Thyroid gland (tissue), 4 donors: ENCODE measurements at places on chromosomes 3 and 15. TPM values are rescaled to one million over a fixed set of nuclear protein-coding genes. Genes with fewer than 3 reads are reported as not detected.

The PLCH1 gene
- 10.7 TPM for total RNA-seq

The NPAP1 gene
- total RNA-seq = 0.81 TPM

The SETMAR gene
- 36.7 TPM for total RNA-seq

The XCR1 gene
- not detected for total RNA-seq

The TRPM1 gene
- not detected for total RNA-seq

The WDR72 gene
- total RNA-seq = 110 TPM

The CYP1A1 gene
- not detected for total RNA-seq

The HLTF gene
- total RNA-seq = 52.0 TPM

- no peaks in the 10 kb centered on the region for H3K27me3 ChIP-seq
- no peak overlapping the region for H3K27ac ChIP-seq
- DNase-seq = no peak
- no peak overlapping the region for H3K4me3 ChIP-seq
- no peaks in the 10 kb centered on the region for H3K4me1 ChIP-seq
- no peaks in the 10 kb centered on the region for H3K36me3 ChIP-seq
Observed at GRCh38 chr3:128133273-128133883, 9.8 kb upstream of the RUVBL1 start.

DNA sequence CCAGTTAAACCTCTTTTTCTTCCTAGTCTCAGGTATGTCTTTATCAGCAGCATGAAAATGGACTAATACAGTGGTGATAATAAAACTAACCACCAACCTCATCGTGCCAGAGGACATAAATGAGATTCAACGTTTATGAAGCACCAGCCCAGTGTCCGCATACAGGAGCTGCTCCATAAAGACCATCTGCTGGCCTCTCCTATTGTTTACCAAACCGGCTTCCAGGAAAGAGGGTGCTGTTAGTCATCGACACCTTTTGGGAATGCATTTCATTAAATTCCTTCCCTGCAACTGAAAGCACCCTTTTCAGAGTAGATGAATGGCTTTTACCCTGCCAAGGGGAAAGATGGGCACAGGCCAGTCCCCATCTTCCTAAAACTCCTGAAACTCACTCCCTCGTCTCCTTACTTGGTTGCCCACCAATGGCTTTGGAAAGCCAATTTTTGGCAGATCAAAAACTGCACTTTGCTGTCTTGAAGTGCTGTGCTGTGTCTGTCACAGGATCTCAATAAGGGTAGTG, 122.1 kb downstream of the AQP9 start:
- no peak overlapping the region for H3K4me3 ChIP-seq
- H3K27ac ChIP-seq = no peak overlapping the region
- H3K36me3 ChIP-seq = no peaks in the 10 kb centered on the region
- H3K27me3 ChIP-seq = no peaks in the 10 kb centered on the region
- peaks cover 14% of the 10 kb centered on the region for H3K4me1 ChIP-seq

GRCh38 chr3:142997330-142997729, 4.0 kb upstream of the U2SURP start:
- H3K4me1 ChIP-seq = peaks cover 6% of the 10 kb centered on the region
- H3K27me3 ChIP-seq = no peaks in the 10 kb centered on the region
- H3K4me3 ChIP-seq = no peak overlapping the region
- H3K36me3 ChIP-seq = no peaks in the 10 kb centered on the region
- peak overlapping the region; percentile 23 for H3K27ac ChIP-seq
- peak; percentile 21 for DNase-seq

DNA sequence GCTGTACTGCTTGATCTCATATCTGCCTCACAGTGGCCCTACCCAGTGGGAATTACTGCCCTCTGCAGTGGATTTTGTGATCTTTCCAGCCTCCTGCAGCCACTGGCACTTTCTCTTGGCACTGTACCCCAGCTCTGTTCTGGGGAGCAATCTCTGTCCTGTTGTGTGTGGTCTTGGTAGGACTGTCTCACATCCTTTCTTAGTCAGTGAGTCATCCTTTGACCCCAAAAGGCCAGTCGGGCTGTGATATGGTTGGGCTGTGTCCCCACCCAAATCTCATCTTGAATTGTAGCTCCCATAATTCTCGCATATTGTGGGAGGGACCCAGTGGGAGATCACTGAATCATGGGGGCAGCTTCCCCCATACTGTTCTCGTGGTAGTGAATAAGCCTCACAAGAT, 133.3 kb upstream of the TPM1 start:
- no peak overlapping the region for H3K4me3 ChIP-seq
- no peaks in the 10 kb centered on the region for H3K4me1 ChIP-seq
- H3K36me3 ChIP-seq = no peaks in the 10 kb centered on the region
- no peak overlapping the region for H3K27ac ChIP-seq

- H3K4me3 ChIP-seq = no peak overlapping the region
- H3K27ac ChIP-seq = peak overlapping the region; percentile 15
- no peak for DNase-seq
- no peaks in the 10 kb centered on the region for H3K27me3 ChIP-seq
- H3K36me3 ChIP-seq = no peaks in the 10 kb centered on the region
Observed at GRCh38 chr3:194931347-194931746, 245.7 kb downstream of the FAM43A start.

- H3K36me3 ChIP-seq = no peaks in the 10 kb centered on the region
- DNase-seq = no peak
Observed at GRCh38 chr3:158249183-158249582, 139.3 kb downstream of the RSRC1 start.

DNA sequence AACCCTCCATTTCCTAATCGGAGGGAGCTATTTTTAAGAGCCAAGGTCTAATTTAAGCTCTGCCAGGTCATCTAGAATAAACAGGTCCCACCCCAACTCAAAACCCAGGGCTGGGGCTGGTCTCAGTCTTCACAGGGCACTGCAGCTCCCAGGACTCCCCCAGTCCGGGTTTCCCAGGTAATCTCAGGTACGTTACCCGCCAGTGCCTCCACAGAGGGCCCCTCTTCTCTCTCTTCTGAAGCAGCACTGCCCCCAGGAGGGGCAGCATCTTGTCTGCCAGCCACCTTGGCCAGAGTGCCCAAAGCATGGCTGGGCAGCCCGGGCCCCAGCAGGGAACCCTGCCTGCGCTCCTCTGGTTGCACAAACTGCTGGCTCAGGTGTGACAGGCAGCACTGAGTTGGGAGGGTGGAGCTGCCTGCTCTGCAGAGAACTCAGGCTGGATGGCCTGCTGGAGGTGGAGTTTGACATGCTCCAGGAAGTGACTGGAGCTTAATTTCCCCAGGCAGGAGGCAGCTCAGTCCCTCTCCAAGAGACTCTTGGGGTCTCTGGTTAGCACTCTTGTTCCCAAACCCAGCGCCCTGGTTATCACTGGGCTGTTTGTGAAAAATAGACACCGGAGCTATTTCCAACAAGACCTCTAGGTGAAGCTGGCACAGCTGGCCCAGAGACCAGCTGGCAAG, at the start of gene PLA2G4F:
Gene PLA2G4F, minus strand, starts transcription at position 394 of the 680 bp plus-strand sequence. Its CDS starts 87 bp downstream, at position 307.
- DNase-seq = peak; percentile 92
- peaks cover 55% of the 10 kb centered on the region for H3K4me1 ChIP-seq
- H3K27ac ChIP-seq = peak within 1 kb of the TSS; percentile 88
- H3K27me3 ChIP-seq = no peaks in the 10 kb centered on the region

DNA sequence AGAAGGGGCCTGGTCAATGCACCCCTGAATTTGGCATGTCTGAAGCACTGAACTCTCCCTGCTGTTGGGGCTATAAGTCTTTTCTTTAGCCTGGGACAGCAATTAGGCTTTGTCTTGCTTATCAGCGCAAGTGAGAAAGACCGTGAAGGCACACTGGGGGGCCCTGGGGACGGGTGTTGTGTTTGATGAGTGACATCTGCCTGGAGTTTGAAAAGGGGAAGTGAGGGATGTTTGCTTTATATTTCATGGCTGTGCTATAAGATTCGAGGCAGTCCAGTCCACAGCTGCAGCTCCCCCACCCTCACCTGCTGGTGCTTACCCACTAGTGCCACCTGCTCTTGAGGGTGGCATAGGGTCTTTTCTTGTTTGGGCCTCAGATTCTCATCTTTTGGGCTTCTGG, 44.8 kb downstream of the CEMIP start:
- no peaks in the 10 kb centered on the region for H3K36me3 ChIP-seq
- no peak overlapping the region for H3K27ac ChIP-seq

GRCh38 chr3:16927485-16927884, 42.7 kb downstream of the PLCL2 start:
- H3K4me3 ChIP-seq = no peak overlapping the region
- no peak overlapping the region for H3K27ac ChIP-seq

DNA sequence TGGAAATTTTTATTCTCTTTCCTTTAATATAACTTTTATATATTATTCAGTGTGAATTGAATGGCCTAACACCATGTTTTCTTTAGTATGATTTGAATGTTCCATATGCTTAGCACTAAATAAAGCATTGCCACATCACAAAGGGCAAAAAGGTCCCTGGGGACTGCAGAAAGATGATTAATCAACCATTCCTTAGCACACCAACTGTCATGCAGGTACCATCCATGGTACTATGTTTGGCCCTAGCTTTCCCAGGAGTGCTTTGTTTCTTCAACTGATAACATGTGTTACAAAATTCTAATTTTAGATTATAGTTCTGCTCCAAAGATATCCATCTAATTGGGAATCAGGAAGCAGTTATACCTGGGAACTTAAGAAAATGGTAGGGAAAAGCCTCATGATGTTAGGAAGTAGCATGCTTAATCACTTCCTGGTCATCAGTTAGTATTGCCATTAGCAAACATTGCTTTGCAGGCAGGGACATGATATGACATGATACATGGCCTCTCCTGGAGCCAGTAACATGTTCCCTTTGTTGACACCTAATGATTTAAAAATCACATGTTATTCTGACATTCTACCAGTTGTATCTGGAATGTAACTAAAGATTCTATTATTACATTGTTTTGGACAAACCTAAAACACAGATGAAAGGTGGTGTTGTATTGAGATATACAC, 712.6 kb upstream of the GBE1 start:
- no peaks in the 10 kb centered on the region for H3K4me1 ChIP-seq
- H3K27me3 ChIP-seq = no peaks in the 10 kb centered on the region
- H3K4me3 ChIP-seq = no peak overlapping the region
- no peaks in the 10 kb centered on the region for H3K36me3 ChIP-seq
- no peak for DNase-seq

DNA sequence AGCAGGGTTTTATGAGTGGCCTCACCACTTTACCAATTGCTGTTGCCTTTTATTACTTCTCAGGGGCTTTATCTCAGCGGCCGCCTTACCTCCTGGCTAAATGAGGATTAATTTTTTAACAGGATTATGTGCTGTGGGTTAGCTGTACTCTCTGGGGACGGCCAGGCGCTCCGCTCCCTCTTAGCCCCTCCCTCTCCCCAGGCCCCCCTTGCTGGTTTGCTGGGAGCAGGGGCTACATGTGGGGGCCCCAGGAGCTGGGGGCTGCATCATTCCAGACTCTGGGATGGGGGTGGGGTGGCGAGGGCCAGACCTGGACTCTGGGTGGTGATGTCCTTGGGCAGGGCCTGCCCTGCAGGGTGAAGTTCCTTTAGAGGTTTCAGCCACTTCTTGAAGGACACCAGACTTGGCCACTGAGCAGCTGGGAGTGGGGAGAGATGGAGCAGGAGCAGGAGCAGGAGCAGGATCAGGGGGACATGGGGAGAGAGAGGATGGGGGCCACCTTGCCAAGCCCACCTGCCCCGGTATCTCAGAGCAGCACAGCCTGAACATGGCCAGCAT, 196.1 kb downstream of the GOLGA6L6 start:
- H3K4me1 ChIP-seq = no peaks in the 10 kb centered on the region
- no peak overlapping the region for H3K27ac ChIP-seq
- H3K4me3 ChIP-seq = no peak overlapping the region

- no peak for DNase-seq
- no peaks in the 10 kb centered on the region for H3K36me3 ChIP-seq
- no peak overlapping the region for H3K4me3 ChIP-seq
- H3K4me1 ChIP-seq = no peaks in the 10 kb centered on the region
- no peaks in the 10 kb centered on the region for H3K27me3 ChIP-seq
Observed at GRCh38 chr3:123409443-123410148, 39.3 kb downstream of the ADCY5 start.

DNA sequence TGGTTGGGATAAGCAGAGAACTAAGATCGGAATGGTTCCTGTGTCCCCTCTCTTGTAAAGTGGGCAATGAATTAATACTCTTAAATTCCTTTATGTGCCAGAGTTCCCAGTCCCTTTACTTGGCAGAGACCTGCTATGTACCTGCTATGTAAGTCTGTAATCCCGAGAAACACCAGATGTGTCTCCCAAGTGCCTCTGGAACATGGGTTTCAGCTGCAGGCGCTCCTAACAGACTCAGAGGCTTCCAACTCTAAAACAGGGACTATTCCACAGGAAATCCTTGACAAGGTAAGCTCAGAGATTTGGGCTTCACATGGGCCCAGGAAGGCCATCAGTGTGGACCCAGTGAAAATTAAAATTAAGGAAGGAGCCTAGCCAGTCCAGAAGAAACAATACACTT, 117.7 kb upstream of the PLCL2 start:
- H3K27me3 ChIP-seq = no peaks in the 10 kb centered on the region
- no peak for DNase-seq
- no peaks in the 10 kb centered on the region for H3K36me3 ChIP-seq
- no peaks in the 10 kb centered on the region for H3K4me1 ChIP-seq

DNA sequence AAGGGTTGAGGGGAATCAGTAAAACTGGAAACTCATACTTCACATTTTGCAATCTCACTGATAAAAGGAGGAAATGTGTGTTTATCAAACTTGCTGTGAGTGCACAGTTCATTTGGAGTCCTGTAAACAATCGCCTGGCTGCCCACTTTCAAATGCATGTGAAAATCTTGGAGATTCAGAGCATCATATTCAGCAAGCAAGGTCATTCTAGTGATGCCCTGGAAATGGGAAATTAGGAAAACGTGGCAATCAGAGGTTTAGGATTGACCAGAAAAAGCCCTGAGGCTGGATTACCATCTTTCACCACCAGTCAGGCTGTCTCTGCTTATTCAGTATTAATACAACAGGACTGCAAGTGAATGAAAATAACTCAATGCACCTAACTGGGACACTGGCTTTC, 23.9 kb downstream of the DPH6 start:
- no peak overlapping the region for H3K4me3 ChIP-seq
- DNase-seq = no peak
- H3K27me3 ChIP-seq = no peaks in the 10 kb centered on the region
- H3K27ac ChIP-seq = no peak overlapping the region
- H3K4me1 ChIP-seq = no peaks in the 10 kb centered on the region

- no peaks in the 10 kb centered on the region for H3K36me3 ChIP-seq
- no peak overlapping the region for H3K27ac ChIP-seq
- no peak overlapping the region for H3K4me3 ChIP-seq
- no peak for DNase-seq
- H3K4me1 ChIP-seq = peaks cover 4% of the 10 kb centered on the region
Observed at GRCh38 chr3:72413228-72413627, 435.0 kb downstream of the SHQ1 start.

DNA sequence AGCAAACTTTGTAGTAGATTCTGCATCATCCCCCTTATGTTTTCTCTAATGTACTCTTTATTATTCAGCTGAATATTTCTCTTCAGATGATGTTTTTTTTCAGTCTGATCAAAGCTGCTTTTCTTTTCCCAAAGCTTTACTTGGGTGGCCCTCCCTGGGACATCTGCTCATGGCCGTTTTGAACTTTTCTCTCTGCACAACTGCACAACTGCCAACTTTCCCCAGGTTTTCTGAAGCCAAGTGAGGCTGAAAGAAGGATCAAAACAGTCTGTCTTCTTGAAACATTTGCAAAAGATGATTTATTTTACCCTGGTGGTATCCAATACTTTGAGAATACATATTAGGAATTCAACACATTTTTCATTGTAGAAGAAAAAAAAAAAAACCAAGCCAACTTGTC, 43.0 kb downstream of the GASK1A start:
- no peaks in the 10 kb centered on the region for H3K36me3 ChIP-seq
- no peak overlapping the region for H3K4me3 ChIP-seq
- no peak overlapping the region for H3K27ac ChIP-seq
